ENCODE measurements at places on chromosomes 1 and 21. TPM values are rescaled to one million over a fixed set of nuclear protein-coding genes. Genes with fewer than 3 reads are reported as not detected.

The LIN28A gene
- not detected for total RNA-seq

The RCSD1 gene
- total RNA-seq: 99.8 TPM

The AGTRAP gene
- total RNA-seq: 38.5 TPM

The TTC39A gene
- 2.4 TPM for total RNA-seq

The FAM3B gene
- not detected for total RNA-seq

The THEM5 gene
- not detected for total RNA-seq

Measured in lung microvascular endothelial cell (primary cell).